ENCODE measurements at places on chromosomes 7 and 10. TPM values are rescaled to one million over a fixed set of nuclear protein-coding genes. Genes with fewer than 3 reads are reported as not detected.

Gene DNAJB6
- 152 TPM for total RNA-seq

Gene TUBB8
- not detected for total RNA-seq

Gene XRCC2
- total RNA-seq: 13.9 TPM

Gene SAP25
- not detected for total RNA-seq

Gene PALD1
- 0.40 TPM for total RNA-seq

Gene SPDYE9
- not detected for total RNA-seq

Gene CPVL
- 0.06 TPM for total RNA-seq

Gene ZNF716
- not detected for total RNA-seq

Gene ING3
- 20.7 TPM for total RNA-seq

Gene TAS2R41
- total RNA-seq: not detected

Gene CDK1
- 183 TPM for total RNA-seq

Gene ADRA2A
- 0.34 TPM for total RNA-seq

Gene FAM241B
- not detected for total RNA-seq

Gene ASB10
- not detected for total RNA-seq

Gene MTURN
- 18.8 TPM for total RNA-seq

Gene SLC16A12
- 0.45 TPM for total RNA-seq

Gene C10orf95
- total RNA-seq: not detected

Gene STYXL1
- 56.7 TPM for total RNA-seq

Gene CLDN15
- total RNA-seq: 4.7 TPM

Gene PDE6C
- total RNA-seq: not detected

Gene PLEKHS1
- not detected for total RNA-seq

Gene PLXNA4
- total RNA-seq: not detected

Gene NRCAM
- total RNA-seq: 6.0 TPM

Gene TET1
- total RNA-seq: 2.9 TPM

Gene TEX47
- not detected for total RNA-seq

Gene TEX36
- not detected for total RNA-seq

Gene TACR2
- 0.29 TPM for total RNA-seq

Gene PHYHIPL
- total RNA-seq: 0.06 TPM

Gene TMEM229A
- total RNA-seq: not detected

Gene REEP3
- total RNA-seq: 59.2 TPM

Gene SPAG6
- total RNA-seq: not detected

Gene GARIN1A
- 0.63 TPM for total RNA-seq

Gene HOXA7
- 8.3 TPM for total RNA-seq

Gene MINDY3
- 23.1 TPM for total RNA-seq

Gene TRIP6
- 232 TPM for total RNA-seq

Gene FHIP2A
- 19.3 TPM for total RNA-seq

Gene MMP21
- not detected for total RNA-seq

Gene CRPPA
- 4.5 TPM for total RNA-seq

Gene SDK1
- total RNA-seq: 8.3 TPM

Gene AEBP1
- total RNA-seq: not detected

Gene NRP1
- 174 TPM for total RNA-seq

Gene PHKG1
- total RNA-seq: 0.38 TPM

Gene SEMA3A
- total RNA-seq: 14.7 TPM

Gene CCNJ
- 2.1 TPM for total RNA-seq

Gene SHTN1
- 2.7 TPM for total RNA-seq

Gene CNPY1
- total RNA-seq: not detected

Gene ERCC6
- total RNA-seq: 7.3 TPM

Gene PNLIPRP2
- total RNA-seq: not detected

Gene TMEM178B
- 0.34 TPM for total RNA-seq

Gene AGAP5
- total RNA-seq: 1.0 TPM

Gene FAM237B
- not detected for total RNA-seq

Gene MYH16
- total RNA-seq: not detected

Gene TMEM72
- total RNA-seq: not detected

Gene OPN1SW
- total RNA-seq: 2.1 TPM

Gene FXYD4
- not detected for total RNA-seq

Gene RPEL1
- not detected for total RNA-seq

Measured in LHCN-M2 (cell line).